ENCODE measurements at places on chromosomes 5 and 9. TPM values are rescaled to one million over a fixed set of nuclear protein-coding genes. Genes with fewer than 3 reads are reported as not detected.
A peak's percentile ranks its signal among the peaks of the same experiment; 100 is the strongest.

DNA sequence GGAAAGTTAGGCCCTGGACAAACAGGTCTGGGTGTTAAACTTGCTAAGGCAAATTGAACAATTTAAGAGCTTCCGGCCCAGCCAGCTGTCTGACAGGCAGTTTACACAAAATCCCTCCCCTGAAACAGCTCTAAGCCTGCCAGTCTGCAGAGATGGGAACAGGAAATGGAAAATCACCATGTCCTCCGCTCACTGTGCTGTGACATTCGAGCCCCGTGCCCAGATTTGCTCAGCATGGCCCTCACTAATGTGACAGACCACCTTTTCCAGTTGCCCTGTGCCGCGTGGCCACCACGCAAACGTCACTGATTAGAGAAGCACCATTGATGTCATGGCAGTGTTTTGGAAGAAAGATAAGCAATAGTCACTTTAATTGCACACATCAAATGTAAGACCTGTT, 41.0 kb downstream of the CCNJL start:
- no peak overlapping the region for H3K27ac ChIP-seq
- no peaks in the 10 kb centered on the region for H3K4me1 ChIP-seq
- DNase-seq: no peak
- no peak overlapping the region for H3K4me3 ChIP-seq

- peaks cover 33% of the 10 kb centered on the region for H3K4me1 ChIP-seq
- H3K4me3 ChIP-seq: peak overlapping the region; percentile 50
- peak overlapping the region; percentile 98 for H3K27ac ChIP-seq
- no peaks in the 10 kb centered on the region for H3K36me3 ChIP-seq
These were observed 220.1 kb upstream of the MSX2 start for GRCh38 chr5:174504266-174504726.

GRCh38 chr5:179906795-179907555, 722 bp downstream of the TBC1D9B start:
- no peaks in the 10 kb centered on the region for H3K36me3 ChIP-seq
- H3K27me3 ChIP-seq: no peaks in the 10 kb centered on the region
- H3K4me1 ChIP-seq: peaks cover 13% of the 10 kb centered on the region
- peak overlapping the region; percentile 87 for H3K4me3 ChIP-seq
- no peak overlapping the region for H3K27ac ChIP-seq

GRCh38 chr9:136117916-136118319, 757 bp downstream of the TMEM250 start:
- DNase-seq: no peak
- peaks cover 7% of the 10 kb centered on the region for H3K4me1 ChIP-seq
- H3K27me3 ChIP-seq: no peaks in the 10 kb centered on the region
- peak overlapping the region; percentile 81 for H3K4me3 ChIP-seq

DNA sequence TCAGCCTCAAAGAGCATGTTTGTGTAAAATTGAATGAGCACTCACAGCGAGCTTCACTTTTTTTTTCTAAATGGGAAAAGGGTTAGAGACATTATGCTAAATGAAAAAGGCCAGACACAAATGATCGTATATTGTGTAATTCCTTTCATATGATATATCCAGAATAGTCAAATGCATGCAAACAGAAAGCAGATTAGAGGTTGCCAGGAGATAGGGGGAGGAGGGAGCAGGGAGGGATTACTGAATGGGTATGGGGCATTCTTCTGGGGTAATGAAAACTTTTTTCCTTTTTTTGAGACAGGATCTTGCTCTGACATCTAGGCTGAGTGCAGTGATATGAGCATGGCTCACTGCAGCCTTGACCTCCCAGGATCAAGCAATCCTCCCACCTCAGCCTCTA, 47.1 kb downstream of the DMAC1 start:
- no peaks in the 10 kb centered on the region for H3K4me1 ChIP-seq
- DNase-seq: no peak
- H3K27me3 ChIP-seq: no peaks in the 10 kb centered on the region
- no peaks in the 10 kb centered on the region for H3K36me3 ChIP-seq

DNA sequence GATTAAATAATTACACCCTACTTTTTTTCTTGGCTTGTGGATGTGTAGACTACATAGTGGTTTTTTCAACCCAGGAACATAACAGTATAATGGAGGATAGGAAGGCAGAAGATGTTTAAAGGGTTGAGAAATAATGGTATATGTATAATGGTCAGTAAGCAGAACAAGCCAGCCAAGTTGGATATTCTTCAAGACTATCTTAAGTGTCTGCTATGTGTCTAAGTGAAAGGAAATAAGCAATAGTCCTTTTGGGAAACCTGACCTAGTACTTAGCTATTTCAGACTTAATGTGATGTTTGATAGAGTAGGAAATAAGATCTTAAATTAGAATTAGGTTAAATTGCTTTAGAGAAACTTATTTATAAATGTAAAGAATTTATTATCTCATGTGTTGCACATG, 85.7 kb downstream of the PTPDC1 start:
- H3K4me1 ChIP-seq: peaks cover 17% of the 10 kb centered on the region
- H3K4me3 ChIP-seq: peak overlapping the region; percentile 99
- peaks cover 31% of the 10 kb centered on the region for H3K36me3 ChIP-seq
- no peak overlapping the region for H3K27ac ChIP-seq

DNA sequence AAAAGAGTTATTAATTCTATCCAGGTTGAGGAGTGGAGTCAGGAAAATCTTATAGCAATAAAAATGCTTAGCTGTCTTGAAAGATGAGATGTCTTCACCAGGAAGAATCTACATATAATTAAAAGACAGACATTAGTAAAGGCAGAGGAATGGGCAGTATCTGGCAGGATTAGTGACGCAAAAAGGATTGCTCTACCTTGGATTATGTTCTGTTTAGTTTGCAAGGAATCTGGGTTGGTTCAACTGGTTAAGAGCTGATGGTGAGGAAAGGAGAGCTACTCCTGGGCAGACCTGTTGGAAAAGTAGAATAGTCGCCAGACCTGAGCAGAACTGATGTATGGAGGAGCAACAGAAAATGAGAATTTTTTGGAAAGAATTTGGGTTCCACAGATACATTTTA, 318.5 kb downstream of the ADGRV1 start:
- no peaks in the 10 kb centered on the region for H3K36me3 ChIP-seq
- no peak overlapping the region for H3K27ac ChIP-seq
- DNase-seq: no peak

GRCh38 chr5:140391312-140391711, 10.3 kb upstream of the ANKHD1 start:
- no peaks in the 10 kb centered on the region for H3K4me1 ChIP-seq
- no peak overlapping the region for H3K4me3 ChIP-seq
- no peak for DNase-seq
- no peaks in the 10 kb centered on the region for H3K36me3 ChIP-seq

DNA sequence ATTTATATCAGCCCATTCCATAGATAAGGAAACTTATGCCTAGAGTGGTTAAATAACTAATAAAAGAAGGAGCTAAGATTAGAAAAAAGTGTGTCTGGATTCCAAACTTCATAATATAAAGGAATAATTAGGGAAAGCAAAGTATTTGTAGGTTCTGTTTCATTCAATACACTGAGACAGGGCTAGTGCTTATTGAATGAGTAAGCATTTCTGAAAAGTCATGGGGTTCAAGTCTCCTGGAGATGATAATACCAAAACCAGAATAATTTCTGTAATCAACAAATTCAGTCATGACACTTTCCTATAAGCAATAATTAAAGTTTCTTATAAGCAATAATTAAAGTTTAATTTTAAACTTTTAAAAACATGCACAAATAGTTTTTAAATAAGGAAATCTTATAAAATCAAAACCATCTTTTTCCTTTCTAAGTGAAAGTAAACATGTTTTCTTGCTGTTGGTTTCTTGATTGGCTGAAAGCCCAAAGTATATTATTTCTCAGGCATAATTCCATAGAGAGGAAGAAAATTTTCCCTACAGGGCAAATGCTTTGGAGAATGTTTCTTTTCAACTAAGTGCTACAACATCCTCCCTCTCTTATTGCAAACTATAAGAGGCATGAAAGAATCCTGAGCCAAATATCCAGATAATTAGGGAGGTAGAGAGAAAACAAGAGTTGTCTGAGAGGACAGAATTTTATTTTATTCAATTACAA, 510.2 kb downstream of the PRELID2 start:
- H3K4me1 ChIP-seq: no peaks in the 10 kb centered on the region
- no peaks in the 10 kb centered on the region for H3K27me3 ChIP-seq
- H3K4me3 ChIP-seq: no peak overlapping the region
- no peak for DNase-seq

DNA sequence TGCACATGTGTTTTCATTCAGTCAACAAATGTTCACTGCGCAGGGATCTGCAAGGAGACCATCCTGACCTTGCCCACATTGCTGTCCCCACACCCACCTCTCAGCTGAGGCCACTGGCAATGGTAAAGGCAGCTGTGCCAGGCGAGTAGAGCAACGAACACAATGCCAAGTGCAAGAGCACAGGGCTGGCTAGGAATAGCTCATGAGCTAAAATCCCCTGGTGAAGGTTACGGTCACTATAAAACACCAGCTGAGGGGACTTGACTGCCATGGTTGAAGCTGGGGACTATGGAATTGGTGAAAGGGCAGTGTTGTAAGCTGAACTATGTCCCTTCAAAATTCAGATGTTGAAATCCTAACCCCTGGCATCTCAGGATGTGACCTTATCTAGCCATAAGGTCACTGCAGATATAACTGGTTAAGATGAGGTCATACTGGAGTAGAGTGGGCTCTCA, 96.1 kb downstream of the OTULIN start:
- H3K4me1 ChIP-seq: no peaks in the 10 kb centered on the region
- H3K27me3 ChIP-seq: no peaks in the 10 kb centered on the region
- H3K4me3 ChIP-seq: no peak overlapping the region
- no peak for DNase-seq

GRCh38 chr9:125968714-125969374, 221.7 kb downstream of the PBX3 start:
- H3K36me3 ChIP-seq: no peaks in the 10 kb centered on the region
- no peak for DNase-seq
- no peak overlapping the region for H3K4me3 ChIP-seq
- no peak overlapping the region for H3K27ac ChIP-seq
- H3K27me3 ChIP-seq: no peaks in the 10 kb centered on the region

DNA sequence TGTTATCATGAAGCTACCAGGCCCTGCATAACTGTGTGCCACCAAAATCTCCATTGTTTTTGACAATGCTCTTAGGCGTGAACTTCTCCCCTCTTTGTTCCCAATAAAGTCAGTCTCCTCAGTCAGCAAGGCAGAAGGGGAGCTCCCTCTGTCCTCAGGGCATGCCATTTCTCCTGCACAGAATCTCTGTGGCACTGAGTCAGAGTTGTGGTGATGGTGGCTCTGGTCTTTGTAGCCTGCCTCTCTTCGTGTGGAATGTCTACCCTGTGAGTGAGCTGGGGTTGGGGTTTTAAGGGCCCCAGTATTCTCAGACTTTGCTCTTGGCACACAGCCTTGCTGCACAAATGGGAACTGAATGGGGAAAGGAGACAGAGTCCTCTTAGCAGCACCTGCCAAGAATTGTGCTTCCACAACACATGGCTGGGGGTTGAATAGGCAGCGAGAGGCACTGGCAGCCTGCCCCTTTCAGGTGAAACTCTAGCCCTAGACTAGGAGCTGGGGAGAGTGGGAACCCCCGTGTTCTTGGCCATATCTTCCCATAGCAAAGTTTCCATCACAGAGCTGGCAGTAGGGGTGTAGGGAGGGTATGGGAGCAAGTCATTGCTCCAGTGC, 146.6 kb downstream of the SH3GL2 start:
- H3K4me3 ChIP-seq: no peak overlapping the region
- H3K27me3 ChIP-seq: no peaks in the 10 kb centered on the region
- no peak overlapping the region for H3K27ac ChIP-seq
- no peaks in the 10 kb centered on the region for H3K4me1 ChIP-seq
- no peaks in the 10 kb centered on the region for H3K36me3 ChIP-seq

- no peak overlapping the region for H3K4me3 ChIP-seq
- no peak for DNase-seq
- H3K36me3 ChIP-seq: no peaks in the 10 kb centered on the region
- H3K27ac ChIP-seq: no peak overlapping the region
These were observed 43.2 kb downstream of the PTGES start for GRCh38 chr9:129709438-129710168.

DNA sequence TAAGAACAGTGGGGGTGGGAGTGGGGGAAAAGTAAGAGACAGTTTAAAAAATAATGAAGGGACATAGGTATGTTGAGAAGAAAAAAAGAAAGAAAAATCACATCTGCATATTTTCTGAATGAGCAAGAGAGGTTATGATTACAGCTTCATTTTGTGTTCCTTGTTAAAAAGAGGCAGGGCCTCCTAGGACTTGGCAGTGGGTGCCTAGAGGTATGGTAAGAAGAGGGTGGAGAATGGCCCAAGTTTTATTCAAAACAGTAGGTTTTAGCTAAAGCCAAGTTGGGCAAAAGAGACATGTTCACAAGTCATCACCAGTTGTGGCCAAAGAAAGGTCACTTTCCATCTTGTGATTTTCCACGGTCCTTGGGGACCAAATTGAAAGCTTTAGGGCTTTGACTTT, 643.4 kb downstream of the CCDC171 start:
- H3K27ac ChIP-seq: no peak overlapping the region
- H3K36me3 ChIP-seq: no peaks in the 10 kb centered on the region
- peak; percentile 12 for DNase-seq
- no peak overlapping the region for H3K4me3 ChIP-seq
- no peaks in the 10 kb centered on the region for H3K27me3 ChIP-seq

DNA sequence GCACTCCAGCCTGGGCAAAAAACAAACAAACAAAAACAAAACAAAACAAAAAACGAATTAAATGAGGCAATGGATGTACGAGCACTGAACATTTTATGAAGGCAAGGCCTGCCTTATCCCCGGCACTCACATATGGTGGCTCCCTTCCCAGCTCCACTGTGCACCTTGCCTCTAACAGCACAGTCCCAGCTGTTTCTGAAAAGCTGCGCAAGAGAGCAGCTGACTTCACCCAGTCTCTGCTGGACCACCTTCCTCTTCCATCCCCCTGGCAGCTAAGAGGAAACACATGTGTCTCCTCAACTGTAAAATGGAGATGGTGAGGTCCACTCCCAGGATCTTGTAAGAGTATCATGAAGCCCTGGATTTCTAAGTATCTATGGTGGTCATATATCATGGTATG, 100.7 kb downstream of the KLF4 start:
- H3K27ac ChIP-seq: no peak overlapping the region
- H3K4me1 ChIP-seq: no peaks in the 10 kb centered on the region
- DNase-seq: no peak
- no peaks in the 10 kb centered on the region for H3K36me3 ChIP-seq

DNA sequence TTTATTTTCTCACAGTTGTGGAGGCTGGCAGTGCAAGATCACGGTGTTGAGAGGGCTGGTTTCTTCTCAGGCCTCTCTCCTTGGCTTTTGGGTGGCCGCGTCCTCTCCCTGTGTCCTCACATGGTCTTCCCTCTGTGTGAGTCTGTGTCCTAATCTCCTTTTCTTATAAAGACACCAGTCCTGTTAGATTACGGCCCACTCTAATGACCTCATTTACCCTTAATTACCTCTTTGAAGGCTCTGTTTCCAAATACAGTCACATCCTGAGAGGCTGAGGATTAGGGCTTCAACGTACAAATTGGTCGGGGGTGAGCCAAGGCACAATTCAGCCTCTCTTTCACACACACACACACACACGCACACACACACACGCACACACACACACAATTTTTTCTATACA, 73.0 kb downstream of the UGCG start:
- H3K27ac ChIP-seq: no peak overlapping the region
- DNase-seq: no peak
- H3K4me1 ChIP-seq: peaks cover 23% of the 10 kb centered on the region
- H3K27me3 ChIP-seq: no peaks in the 10 kb centered on the region
- H3K4me3 ChIP-seq: no peak overlapping the region

- no peaks in the 10 kb centered on the region for H3K36me3 ChIP-seq
- no peak overlapping the region for H3K4me3 ChIP-seq
- no peaks in the 10 kb centered on the region for H3K4me1 ChIP-seq
- no peak for DNase-seq
These were observed 233.3 kb downstream of the GAS1 start for GRCh38 chr9:86713970-86714369.

DMRTA1 gene
- 1.5 TPM for total RNA-seq

GARIN3 gene
- not detected for total RNA-seq

N4BP3 gene
- total RNA-seq: 0.86 TPM

ARHGEF39 gene
- 4.1 TPM for total RNA-seq

SLC1A1 gene
- 4.8 TPM for total RNA-seq

MRPS30 gene
- total RNA-seq: 139 TPM

PDCD1LG2 gene
- total RNA-seq: 0.46 TPM

GRM6 gene
- total RNA-seq: not detected
